Stimulated activated memory B cell treated with anti-CD40 and anti-IgM and Interleukin-4, amounts not matched to agents 10 μg/mL and 1 μg/mL and 100 μg/mL, for 72 hours (primary cell): ENCODE measurements at places on chromosomes 16 and 17.

DNA sequence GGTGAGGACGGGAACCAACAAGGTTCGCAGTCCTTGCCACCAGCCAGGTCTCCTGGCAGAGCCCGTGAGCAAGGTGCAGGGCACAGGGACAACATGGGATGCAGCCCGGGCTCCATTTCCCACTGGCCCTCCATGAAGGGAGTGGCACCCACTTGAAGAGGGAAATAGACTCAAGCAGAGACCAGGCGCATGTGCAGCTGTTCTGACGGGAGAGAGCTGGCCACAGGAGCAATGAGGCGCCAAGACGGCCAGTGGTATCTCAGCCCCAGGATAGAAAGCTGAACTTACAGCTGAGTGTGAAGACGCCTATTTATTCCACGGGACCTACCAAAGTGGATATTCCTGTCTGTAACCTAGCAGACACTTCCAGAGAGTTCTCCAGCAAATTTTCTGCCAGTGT is 8.2 kb upstream of the FOXJ1 start:
- no peak for ATAC-seq

- ATAC-seq: no peak
These were observed 8.6 kb downstream of the CCDC102A start for GRCh38 chr16:57527610-57528360.

DNA sequence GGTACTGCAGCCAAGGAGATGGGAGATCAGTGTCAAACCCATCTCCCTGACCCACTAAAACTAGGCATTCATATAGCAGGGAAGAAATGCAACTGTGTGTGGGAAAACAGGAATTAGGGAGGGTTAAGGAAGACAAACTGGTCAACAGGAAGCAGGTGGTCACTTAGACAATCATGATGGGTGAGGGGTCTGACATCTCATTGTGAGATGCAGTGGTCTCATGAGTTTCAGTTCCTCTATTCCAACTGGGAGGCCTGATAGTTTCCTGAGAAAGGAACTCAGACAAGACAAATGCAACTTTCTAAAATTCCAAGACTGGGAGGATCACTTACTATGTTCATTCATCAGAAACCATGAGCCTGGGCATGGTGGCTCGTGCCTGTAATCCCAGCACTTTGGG is 361.4 kb upstream of the C16orf82 start:
- ATAC-seq: no peak

GRCh38 chr17:27595208-27595607 is 35.8 kb upstream of the LGALS9 start:
- no peak for ATAC-seq

DNA sequence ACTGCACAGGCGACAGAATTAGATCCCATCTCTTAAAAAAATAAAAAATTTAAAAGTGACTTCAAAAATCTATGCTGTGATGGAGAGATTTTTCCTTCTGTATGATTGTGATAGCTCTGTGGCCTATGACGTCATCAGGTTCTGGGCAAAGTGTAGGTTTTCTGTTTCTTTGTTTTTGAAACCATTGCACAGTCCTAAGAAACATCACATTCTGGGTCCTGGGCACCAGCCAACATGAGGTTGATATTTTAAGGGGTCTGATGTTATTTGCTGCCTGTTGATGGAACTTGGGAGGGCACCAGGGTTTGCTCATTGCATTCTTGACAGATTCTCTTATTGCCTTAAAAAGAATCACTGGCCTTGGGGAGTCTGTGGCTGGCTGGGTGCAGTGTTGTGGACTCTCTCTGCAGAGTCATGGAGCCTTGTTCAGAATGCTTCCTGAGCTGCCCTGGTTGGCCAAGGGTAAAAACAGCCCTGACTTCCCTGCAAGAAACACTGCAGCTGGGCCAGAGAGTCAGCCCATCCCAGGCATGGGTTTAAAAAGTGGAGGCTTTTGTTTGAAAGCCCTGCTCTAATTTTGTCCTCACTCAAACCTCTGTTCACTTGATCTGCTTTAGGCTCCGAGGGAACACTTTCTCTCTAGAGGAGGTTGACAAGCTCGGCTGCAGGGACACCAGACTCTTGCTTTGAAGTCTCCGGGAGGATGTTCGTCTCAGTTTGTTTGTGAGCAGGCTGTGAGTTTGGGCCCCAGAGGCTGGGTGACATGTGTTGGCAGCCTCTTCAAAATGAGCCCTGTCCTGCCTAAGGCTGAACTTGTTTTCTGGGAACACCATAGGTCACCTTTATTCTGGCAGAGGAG is 10.5 kb upstream of the CYLD start:
- ATAC-seq: no peak

- ATAC-seq: peak; percentile 60
These were observed 274.7 kb downstream of the HS3ST4 start for GRCh38 chr16:25966172-25967097.

- no peak for ATAC-seq
These were observed 17.4 kb downstream of the BAIAP2 start for GRCh38 chr17:81052199-81052997.

GRCh38 chr16:71927787-71928186 is 32.5 kb downstream of the IST1 start:
- no peak for ATAC-seq

GRCh38 chr17:75130632-75131277 is 787 bp downstream of the NT5C start:
- peak; percentile 69 for ATAC-seq

GRCh38 chr17:62999736-63000135 is 33.7 kb downstream of the TANC2 start:
- ATAC-seq: no peak

GRCh38 chr17:59299400-59300092 is 31.9 kb upstream of the YPEL2 start:
- ATAC-seq: no peak

GRCh38 chr16:46896314-46896968 is 12.3 kb downstream of the GPT2 start:
- no peak for ATAC-seq

DNA sequence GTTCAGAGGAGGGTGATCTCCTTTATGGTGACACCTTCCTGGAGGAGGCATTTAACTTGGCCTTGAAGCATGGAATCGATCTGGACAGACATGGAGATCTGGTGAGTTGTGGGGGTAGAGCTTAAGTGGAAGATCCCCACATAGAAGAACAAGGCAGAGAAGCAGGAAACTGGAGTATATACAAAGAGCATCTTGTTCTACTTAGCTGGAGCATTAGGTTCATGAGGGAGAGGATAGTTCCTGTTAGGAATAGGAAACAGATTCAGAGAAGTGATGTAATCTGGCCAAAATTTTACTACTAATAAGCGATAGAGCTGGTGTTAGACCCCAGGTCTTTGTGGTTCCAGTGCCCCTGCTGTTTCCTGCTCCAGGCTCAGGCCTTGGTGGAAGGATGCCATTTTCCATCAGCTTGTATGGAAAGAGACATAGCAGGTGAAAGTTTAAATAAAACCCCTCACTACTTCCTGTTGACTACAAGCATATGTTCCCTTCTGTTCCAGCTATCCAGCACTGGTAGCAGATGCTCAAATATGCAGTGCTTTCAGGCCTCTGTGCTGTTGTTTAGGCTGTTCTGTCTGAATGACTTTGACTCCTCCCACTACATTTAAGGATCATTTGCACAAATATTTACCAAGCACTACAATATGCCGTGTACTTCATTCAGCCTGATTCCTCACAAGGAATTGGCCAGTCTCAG is 9.4 kb downstream of the RPAIN start:
- ATAC-seq: no peak

GRCh38 chr16:75025761-75026160 is 26.9 kb downstream of the ZNRF1 start:
- no peak for ATAC-seq

- ATAC-seq: no peak
These were observed 49.4 kb upstream of the GSG1L start for GRCh38 chr16:28112908-28113307.

DNA sequence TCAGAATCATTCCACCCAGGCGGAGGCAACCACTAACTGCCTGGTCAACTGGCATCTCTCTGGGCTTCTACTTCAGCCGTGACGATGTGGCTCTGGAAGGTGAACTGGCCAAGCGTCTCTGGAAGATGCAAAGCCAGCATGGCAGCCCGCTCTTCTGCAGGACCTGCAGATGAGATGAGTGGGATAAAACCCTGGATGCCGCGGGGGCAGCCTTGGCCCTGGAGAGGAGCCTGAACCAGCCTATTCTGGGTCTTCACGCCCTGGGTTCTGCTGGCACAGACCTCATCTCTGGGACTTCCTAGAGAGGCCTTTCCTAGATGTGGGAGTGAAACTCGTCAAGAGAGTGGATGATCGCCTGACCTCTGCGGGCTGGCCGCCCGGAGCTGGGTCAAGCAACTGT is 10.6 kb downstream of the UBB start:
- no peak for ATAC-seq

- ATAC-seq: no peak
These were observed 22.7 kb downstream of the PLEKHG4 start for GRCh38 chr16:67302076-67302475.

- no peak for ATAC-seq
These were observed 311.4 kb downstream of the SOX9 start for GRCh38 chr17:72432143-72432621.

- no peak for ATAC-seq
These were observed 81.8 kb downstream of the SPACA3 start for GRCh38 chr17:33073416-33073815.

DNA sequence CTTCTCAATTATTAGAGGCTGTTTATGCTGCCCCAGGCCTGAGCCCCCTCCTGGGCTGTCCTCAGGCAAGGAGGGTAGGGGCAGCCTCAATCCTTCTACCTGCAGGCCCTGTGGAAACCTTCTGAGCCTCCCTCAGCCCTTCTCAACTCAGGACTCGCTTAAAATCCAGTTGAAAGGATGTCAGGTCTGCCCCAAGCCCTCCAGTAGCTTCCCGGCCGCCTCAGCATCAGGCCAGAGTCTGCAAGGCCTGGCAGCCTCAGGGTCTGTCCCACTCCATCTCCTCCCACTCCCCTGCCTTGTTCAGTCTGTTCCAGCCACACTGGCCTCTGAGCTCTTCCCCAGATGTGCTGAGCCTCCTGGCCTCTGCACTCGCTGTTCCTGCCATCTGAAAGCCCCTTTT is 52.2 kb downstream of the KATNIP start:
- ATAC-seq: no peak
